ENCODE measurements at places on chromosomes 1 and 21. TPM values are rescaled to one million over a fixed set of nuclear protein-coding genes. Genes with fewer than 3 reads are reported as not detected.

- no peak for DNase-seq
Measured at GRCh38 chr1:30331415-30332065, 391.8 kb downstream of the MATN1 start.

- DNase-seq = no peak
Measured at GRCh38 chr1:163395790-163396189, 74.0 kb downstream of the NUF2 start.

DNA sequence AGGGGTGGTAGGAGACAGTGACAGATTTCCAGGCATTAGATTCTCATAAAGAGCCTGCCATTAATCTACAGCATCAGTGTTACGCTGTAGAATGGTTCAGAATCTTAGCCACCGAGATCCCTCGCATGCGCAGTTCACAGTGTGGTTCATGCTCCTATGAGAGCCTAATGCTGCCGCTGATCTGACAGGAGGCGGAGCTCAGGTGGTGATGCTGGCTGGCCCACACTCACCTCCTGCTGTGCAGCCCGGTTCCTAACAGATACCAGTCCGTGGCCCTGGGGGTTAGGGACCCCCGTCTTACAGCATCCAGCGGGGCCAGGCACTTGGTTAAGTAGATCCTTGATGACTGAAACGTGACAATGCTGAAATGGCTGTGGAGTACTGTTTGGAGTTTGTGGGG lies 163.6 kb upstream of the C1orf21 start:
- no peak for DNase-seq

C1orf116 gene
- not detected for total RNA-seq

PRR9 gene
- not detected for total RNA-seq

DNA sequence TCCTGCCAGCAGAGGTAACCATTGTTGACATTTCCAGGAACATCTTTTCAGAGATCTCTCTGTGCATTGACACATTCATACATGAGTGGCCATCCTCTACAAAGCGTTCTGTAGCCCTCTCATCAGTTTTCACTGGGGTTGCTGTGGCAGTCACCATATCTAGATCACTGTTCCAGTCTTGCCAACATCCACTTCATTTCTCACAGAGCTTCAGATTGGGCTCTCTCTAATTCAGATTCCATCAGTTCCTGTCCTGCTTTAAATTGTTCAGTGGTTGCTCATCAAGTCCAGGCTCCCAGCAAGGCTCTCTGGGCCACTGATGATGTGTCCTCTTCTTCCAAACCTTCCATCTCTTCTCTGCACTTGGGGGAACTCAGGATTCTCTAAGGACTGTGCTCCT lies 173.7 kb downstream of the KCNJ6 start:
- DNase-seq = no peak

GRCh38 chr1:175383239-175383638 lies 190.7 kb upstream of the KIAA0040 start:
- DNase-seq = no peak

GRCh38 chr1:219247441-219247840 lies 73.8 kb downstream of the LYPLAL1 start:
- no peak for DNase-seq

AJAP1 gene
- total RNA-seq = 0.20 TPM

FTCD gene
- total RNA-seq = 21.2 TPM

DNA sequence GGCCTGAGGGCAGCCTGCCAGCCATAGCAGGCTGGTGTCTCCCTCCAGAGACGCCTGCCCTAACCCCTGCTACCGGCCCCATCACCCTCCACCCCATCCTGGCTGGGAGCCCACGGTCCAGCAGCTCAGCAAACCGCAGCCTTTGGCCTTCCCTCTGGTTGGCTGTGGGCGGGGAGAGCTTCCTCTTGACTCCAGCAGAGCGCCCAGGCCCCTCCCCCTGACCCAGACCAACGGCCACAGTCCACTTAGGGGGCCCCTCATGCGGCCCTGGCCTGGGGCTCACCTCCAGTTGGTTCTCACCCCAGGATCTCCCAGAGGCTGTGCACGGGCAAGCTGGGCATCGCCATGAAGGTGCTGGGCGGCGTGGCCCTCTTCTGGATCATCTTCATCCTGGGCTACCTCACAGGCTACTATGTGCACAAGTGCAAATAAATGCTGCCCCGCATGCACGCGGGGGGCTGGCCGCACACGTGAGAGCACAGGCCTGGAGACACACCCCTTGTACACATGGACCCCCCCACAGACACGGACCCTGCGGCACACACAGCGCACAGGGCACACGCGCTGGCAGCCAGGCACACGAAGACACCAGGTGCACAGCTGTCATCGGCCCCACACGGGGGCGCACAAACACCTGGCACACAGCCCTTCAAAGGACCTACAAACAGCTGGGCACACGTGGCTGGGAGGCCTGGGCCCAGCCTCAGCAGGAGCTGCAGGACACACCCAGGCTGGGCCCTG lies 3.1 kb downstream of the SMIM1 start:
- no peak for DNase-seq

HSD3B2 gene
- total RNA-seq = 3.9 TPM

GUCA2B gene
- not detected for total RNA-seq

C21orf58 gene
- 3.3 TPM for total RNA-seq

- no peak for DNase-seq
Measured at GRCh38 chr1:230609208-230609607, 33.1 kb upstream of the COG2 start.

GRCh38 chr1:175522880-175523279 lies 220.5 kb downstream of the TNR start:
- DNase-seq = no peak

DNA sequence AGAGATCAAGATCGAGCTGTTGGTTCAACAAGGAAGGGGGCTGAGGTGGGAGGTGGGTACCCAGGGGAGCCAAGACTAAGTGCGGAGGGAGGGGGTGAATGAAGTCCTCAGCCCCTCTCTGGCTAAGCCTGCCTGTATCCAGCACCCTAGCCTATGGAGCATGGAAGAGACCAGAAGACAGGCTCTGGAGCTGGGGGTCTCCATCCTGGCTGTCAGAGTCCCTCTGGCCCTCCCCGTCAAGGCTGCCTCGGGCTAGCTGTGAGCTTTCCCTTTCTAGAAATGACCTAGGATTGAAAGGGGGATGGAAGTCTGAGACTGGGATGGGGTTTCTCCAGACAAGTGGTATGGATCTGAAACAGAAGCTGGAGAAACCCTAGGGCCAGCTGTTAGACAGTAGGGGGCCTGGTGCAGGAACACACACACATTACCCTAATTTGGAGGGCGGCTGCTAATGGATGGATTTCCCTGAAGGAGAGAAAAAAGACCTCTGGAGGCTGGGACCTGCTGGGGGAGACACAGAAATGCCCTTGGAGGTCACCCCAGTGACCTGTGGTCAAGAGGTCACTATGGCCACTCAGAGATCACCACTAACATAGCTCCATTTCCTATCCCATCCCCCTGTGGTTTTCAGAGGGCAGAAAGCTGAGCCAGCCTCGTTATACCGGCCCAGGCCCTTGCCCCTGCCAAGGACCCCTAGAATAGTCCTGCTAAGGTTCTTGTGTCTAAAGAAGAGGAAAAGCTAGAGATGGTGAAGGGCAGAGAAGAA lies 107.8 kb downstream of the TMEM53 start:
- no peak for DNase-seq

- no peak for DNase-seq
Measured at GRCh38 chr1:4267381-4268261, 367.5 kb upstream of the C1orf174 start.

DNA sequence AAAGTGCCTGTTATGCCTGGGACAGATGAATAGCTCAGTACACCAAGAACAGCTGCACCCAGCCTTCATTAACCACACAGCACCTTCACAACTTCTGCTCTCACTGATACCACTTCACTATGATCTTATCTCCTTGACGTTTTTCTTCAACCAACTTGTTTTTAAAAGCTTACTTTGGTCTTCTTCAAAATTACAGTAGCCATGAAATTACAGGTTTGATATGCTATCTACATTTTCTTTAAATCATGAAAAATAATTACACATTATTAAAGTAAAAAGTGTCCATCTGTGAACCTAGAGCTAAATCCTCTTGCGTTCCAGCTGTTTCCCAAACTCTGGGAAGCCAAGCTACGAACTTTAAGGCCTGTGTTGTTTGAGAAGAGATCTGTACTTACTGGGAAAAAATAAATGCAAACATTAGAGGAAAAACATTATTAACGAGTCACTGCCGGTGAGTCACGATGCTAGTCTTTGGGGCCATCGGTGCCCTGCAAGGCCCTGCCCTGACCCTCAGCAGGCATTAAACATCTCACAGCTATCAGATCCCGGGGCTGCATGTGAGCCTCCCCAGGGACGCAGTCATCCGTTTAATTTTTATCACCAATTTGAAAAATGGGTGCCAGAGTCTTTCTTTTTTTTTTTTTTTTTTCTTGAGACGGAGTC lies 56.3 kb upstream of the GPR153 start:
- DNase-seq = no peak

DNA sequence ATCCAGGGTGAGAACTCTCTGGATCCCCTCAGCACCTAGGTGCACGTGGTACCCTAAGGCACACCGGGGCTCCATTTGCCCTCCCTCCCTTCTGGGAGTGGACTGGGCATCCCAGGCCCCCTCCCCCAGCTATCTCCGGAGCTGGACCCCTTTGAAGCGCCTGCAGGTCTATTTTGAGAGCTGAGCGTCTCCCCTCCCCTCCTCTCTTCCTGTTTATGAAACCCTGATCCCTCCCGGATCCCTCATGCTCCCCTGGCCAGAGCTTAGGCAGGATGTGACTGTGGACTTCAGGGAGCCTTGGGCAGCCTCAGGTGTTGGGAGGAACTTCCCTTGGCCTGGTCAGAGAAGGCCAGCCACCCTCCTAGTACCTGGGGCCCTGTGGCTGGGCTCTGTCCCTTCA lies 10.2 kb downstream of the RPS6KA1 start:
- DNase-seq = no peak

RGS16 gene
- 1.3 TPM for total RNA-seq

CYP4X1 gene
- 41.0 TPM for total RNA-seq

DNA sequence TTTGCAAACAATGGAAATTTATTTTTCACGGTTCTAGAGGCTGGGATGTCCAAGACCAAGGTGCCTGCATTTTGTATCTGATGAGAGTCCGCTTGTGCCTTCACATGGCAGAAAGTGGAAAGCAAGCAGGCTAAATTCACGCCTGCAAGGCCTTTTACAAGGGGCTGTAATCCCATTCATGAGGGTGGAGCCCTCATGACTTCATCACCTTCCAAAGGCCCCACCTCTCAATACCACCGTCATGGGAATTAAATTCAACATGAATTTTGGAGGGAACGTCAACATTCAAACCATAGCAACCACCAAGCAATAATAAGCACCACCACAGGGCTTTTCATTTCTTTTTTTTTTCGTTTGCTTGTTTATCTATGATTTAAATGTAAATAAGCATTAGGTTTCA lies 115.3 kb downstream of the C1orf21 start:
- no peak for DNase-seq

CYP4A11 gene
- 0.42 TPM for total RNA-seq

SPRR5 gene
- total RNA-seq = not detected

CLEC20A gene
- total RNA-seq = 1.5 TPM

DNA sequence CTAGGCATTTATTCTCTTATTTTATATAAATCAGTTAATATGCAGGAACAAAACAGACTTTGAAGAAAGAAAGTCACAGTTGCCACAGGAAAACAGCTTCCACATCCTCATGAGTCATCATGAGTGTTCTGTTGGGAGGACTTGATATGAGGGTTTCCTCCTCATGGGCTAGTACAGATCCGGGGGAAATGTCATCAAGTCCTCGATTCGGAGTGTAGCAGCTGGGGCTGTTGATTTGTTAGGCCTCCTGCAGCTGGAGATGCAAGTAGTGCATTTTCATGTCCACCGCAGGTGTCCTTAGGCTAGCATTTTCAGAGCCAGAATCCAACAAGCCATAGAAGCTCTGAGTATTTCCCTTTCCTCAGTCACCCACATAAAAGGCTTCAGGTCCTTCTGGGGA lies 36.7 kb downstream of the ADAM30 start:
- no peak for DNase-seq

GRCh38 chr21:38789275-38789674 lies 16.5 kb upstream of the ETS2 start:
- DNase-seq = no peak

DNA sequence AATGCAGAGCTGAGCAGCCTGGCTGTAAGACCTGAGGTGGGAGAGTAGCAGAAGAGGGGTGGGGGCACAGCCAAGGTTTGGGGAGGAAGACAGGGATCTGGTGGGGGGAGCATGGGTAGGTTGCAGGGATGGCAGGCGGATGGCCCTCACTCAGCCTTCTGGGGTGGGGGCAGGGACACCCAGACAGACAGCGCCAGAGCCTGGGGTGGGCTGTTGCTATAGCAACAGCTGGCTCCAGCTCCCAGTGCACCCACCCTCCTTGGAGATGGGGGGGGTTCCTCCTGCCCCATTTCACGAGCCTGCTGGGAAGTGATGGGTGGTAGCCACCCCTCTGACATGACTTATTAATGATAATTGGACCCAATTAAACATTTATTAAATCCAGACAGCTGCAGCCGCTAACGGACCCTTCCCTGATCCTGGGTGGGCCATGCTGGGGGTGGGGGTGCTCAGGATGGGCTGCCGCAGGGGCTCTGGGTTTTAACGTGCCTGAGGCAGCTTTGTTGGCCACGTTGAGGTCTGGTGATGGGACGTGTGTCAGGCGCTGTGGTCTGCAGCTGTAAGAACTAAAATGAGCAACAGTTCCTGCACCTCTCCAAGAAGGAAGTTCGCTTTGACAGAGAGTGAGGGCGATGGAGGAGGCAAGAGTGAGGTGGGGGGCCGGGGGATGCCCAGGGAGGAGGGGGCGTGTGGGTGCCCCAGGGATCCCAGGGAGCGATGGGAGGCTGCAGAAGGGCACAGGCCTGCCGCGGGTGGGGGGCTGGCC lies 19.4 kb downstream of the AGRN start:
- DNase-seq = no peak

DNA sequence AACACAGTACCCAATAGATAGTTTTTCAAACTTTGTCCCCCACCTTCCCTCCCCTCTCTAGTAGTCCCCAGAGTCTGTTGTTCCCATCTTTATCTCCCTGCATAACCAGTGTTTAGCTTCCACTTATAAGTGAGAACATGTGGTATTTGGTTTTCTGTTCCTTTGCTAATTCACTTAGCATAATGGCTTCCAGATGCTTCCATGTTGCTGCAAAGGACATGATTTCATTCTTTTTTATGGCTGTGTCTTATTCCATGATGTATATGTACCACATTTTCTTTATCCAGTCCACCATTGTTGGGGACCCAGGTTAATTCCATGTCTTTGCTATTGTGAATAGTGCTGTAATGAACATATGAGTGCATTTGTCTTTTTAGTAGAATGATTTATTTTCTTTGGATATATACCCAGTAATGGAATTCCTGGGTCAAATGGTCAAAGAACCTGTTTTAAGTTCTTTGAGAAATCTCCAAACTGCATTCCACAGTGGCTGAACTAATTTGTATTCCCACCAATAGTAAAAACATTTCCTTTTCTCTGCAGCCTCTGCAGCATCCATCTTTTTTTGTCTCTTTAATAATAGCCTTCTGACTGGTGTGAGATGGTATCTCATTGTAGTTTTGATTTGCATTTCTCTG lies 126.0 kb downstream of the AK5 start:
- DNase-seq = no peak

- DNase-seq = no peak
Measured at GRCh38 chr1:9350013-9350908, 57.6 kb downstream of the SPSB1 start.

TNFSF4 gene
- 1.5 TPM for total RNA-seq
